ENCODE measurements at places on chromosomes 12 and 14.

DNA sequence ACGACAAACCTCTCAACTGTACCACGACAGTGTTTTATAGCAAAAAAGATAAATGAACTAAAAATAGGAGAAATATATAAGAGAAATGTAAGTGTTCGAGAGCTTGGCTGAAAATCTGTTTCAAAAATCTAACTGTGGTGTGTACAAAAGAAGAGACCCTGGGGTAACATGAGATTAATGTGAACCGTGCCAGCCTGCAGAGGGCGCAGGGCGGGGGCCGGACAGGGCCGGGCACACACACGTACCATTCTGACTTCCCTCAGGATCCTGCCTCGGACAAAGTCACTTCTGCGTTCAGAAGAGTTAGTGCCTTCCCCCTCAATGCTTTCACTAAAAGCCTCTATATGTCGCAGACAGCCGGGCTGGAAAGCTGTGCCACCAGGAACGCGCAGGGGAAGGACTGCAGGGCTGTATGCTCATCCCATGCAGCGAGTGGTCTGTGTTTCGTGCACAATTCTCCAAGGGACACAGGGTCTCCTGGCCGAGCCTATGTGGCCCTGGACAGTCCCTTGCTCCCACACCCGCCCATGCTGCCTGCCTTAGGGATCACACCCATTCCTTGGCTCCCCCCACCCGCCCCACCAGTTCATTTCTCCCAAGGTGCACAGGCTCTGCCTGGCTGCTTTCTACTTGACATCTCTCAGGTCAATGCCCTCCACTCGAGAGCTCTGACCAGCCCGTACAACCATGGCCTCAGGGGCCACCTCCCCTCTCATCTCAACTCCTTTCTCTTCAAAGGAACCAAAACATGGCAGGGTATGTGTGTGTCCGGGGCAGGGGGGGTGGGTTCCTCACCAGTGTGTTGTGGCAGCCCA is 8.5 kb downstream of the CDCA4 start:
- DNase-seq, result no peak

DNA sequence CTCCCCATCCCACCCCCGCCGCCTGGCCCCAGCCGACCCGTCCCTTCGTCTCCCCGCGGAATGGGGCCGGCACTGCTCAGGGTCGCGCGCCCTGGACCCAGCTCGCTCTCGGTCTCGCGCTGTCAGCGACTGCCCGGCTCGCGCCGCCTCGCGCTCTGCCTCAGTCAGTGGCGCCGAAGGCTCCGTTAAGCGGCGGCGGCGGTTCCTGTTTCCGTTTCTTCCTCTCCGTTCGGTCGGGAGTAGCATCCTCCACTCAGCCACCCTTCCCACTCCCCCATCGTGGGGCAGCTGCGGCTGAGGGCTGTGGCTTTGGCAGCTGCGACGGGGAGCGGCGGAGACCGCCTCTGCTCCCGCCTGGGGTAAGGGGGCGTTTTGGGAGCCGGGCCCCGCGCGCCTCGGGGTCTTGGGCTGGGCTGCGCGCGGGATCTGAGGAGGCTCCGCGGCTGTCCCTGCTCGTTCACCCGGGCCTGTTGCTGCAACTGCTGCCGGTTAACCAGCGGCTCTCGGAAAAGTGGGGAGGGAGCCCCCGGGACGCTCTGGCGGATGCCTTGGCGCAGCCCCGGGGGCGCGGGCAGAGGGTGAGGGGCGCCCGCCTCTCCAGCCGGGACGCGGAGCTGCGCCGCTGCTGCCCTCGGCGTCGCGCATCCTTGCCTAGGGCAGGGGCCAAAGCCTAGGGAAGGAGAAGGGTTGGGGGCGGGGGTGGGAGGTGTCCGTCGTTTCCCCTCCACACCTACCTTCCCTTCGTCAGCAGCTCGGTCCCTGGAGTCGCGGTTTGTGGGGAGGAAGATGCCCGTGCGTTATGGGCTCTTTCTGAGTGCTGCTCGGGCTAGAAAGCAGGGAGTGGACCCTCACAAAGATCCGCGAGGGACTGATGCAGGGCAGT is 567 bp downstream of the FUT8 start:
- no peak for DNase-seq

GRCh38 chr12:93308281-93308680 is 69.4 kb upstream of the NUDT4 start:
- no peak for DNase-seq

DNA sequence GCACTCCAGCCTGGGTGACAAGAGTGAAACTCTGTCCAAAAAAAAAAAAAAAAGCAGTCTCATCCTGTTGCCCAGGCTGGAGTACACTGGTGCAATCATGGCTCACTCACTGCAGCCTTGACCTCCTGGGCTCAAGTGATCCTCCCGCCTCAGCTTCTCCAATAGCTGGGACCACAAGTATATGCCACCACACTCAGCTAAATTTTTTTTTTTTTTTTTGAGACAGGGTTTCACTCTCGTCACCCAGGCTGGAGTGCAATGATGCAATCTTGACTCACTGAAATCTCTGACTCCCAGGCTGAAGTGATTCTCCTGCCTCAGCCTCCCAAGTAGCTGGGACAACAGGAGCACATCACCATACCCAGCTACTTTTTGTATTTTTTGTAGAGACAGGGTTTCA is 5.2 kb upstream of the CNPY2 start:
- DNase-seq, result no peak

DNA sequence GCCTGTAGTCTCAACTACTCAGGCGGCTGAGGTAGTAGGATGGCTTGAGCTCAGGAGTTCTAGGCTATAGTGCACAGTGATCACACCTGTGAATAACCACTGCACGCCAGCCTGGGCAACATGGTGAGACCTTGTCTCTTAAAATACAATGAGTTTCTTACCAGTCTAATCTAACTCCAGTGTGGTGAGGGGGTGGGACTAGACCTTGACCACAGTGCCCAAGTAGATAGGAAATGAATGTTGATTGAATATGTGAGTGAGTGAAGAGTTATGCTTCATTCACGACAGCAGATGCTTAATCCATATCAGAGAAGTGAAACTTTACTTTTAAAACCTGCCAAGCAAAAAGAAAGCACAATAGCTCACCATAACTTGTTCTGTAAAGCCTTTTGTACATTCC is 11.2 kb upstream of the AK7 start:
- DNase-seq, result no peak

DNA sequence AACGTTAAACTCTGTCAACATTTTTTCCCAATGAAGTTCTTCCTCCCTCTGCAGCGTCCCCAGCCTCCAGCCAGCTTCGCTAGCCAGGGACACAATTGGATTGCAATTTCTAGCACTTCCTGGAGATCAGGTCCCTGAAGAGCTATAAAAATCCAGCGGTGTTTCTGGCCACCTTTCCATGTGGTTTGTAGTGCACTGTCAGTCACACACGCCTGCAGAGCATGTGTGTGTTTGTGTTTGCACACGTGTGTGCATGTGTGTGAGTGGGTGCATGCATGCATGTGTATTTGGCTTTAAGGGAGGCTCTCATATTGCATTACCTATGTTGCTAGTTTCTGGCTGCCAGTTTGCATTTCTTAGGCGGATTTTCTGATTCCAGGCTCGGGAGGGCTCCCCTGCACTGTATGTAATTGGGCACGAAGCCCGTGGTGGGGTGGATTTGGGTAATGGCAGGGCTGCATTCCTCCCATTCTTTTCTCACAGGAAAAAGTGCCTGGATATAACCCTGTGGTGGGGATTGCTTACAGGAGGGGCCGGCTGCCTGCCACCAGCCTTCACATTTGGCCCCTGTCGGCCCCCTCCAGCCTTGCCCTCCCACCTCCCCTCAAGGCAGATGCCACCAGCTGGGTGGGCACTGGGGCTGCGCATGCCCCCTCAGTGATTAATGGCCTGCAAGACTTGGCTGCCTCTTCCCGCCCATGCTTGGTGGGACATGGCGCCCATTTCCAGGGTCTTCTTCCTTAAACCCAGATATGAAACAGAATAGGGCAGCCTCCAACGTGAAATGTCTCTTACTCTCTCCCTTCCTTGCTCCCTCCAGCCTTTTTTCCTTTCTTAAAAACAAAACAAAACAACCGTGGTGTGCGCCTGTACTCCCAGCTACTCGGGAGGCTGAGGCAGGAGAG is 74.0 kb downstream of the TSPAN9 start:
- DNase-seq, result no peak

DNA sequence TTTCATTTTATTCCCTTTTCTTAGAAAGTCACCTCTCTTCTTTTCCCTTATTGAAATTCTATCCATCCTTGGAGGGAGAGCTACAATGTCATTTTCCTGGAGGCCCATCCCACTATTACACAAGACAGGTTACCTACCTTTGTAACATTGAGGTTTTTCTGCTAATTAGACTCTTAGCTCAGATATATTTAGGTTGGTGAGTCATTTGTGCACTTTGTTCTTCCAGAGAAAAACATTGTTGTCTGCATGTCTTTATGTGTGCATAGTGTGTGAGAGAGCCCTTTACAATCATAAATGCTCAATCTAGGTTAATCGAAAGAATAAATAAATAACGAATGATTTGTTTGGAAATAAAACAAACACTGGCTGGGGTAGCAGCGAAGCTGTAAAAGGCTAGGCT is 191.8 kb downstream of the DACT1 start:
- no peak for DNase-seq
